ENCODE measurements at places on chromosomes 12 and 14.

GRCh38 chr12:56932867-56933266 is 1.3 kb downstream of the SDR9C7 start:
- DNase-seq: no peak

- no peak for DNase-seq
Observed at GRCh38 chr14:72701605-72702004, 192.3 kb downstream of the DPF3 start.

DNA sequence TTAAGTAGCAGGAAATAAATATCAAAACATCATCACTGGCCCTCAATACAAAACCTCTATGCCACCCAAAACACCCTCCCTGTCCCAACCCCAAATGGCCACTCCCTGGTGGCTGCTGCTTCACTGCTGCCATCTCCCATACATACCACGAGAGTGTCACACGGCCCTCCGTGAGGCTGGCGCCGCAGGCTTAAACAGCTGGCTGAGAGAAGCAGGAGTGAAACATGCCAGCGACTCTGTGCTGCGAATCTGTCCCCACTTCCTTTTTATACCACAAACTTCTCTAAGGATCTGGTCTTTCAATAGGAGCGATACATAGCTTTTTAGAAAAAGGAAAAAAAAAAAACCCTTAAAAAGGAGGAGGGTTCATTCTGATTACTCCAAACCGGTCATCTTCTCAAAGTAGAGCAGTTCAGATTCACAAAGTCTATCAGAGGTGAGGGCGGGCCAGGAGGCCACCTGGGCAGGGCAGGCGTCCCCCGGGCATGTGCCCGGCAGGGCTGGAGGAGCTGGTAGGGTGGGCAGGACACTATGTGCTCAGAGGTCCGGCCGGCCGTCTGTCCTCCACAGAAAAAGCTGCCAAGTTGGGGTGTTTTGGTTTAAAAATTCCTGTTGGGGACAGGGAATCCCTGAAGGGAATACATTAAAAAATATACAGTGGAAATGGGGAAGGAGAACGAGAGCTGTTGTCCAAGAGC is 26.5 kb downstream of the MAX start:
- DNase-seq: no peak

DNA sequence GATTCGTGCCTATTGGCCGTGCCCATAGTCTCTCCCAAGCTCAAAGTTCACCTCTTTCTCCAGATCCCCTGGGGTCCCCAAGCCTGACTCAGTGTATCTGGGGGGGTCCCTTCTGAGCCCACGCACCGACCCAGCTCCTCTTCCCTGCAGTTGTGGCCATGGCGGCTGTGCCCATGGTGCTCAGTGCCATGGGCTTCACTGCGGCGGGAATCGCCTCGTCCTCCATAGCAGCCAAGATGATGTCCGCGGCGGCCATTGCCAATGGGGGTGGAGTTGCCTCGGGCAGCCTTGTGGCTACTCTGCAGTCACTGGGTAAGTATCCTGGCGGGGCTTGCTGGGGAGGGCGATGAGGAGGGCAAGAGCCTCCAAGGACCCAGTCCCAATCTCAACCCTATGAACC is 5.1 kb downstream of the IFI27 start:
- no peak for DNase-seq

- DNase-seq: no peak
Observed at GRCh38 chr12:118355843-118356242, 16.9 kb downstream of the TAOK3 start.

DNA sequence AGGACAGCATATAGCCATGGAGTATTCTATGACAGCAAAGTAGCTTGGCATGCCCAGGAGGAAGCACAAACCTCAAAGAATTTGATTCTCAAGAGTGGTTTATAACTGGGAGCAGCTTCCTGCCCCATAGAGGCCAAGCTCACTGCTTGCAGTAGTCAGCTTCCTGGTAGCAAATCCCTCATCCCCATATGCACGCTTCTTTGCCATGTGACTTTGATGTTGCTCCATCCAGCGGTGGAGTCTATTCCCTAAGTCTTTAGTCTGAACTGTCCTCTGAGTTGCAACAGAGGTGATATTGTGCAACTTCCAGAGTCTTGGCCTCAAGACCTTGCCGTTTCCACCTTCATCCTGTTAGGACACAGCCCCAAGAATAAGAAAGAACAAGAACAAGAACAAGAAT is 996.8 kb upstream of the TMEM132C start:
- DNase-seq: no peak

- no peak for DNase-seq
Observed at GRCh38 chr12:67701121-67701520, 52.6 kb downstream of the DYRK2 start.

All from stimulated activated CD4-positive, alpha-beta T cell treated with anti-CD3 and anti-CD28 coated beads, TNF-alpha, amount 100 ng/mL, for 24 hours (primary cell).